AG04449 (cell line): ENCODE measurements at places on chromosomes 1 and 21.

GRCh38 chr1:226304291-226304955 lies 4.5 kb downstream of the LIN9 start:
- no peak for DNase-seq

GRCh38 chr1:46769028-46769740 lies 29.7 kb upstream of the CYP4B1 start:
- DNase-seq = no peak

- no peak for DNase-seq
Measured at GRCh38 chr1:243495442-243496186, 239.8 kb downstream of the SDCCAG8 start.

GRCh38 chr21:27257908-27258556 lies 291.1 kb upstream of the ADAMTS5 start:
- no peak for DNase-seq

DNA sequence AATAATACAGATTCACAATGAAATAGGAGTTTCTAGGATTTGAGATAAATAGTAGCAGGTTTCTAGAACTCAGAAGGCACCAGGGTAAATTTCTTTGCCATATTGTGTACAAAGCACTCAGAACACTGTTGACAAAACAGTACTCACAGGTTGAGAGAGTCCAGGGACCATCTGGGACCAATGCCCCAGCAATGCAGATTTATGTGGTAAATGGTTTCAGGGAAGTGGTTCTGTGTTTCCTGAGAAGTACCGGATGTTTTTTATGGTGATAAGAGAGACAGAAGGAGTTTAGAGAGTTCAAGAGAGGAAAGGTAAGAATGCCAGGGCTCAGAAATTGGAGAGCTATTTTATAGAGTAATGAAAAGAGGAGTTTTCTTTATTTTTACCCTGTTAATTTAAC lies 29.6 kb upstream of the DIPK1A start:
- DNase-seq = no peak

DNA sequence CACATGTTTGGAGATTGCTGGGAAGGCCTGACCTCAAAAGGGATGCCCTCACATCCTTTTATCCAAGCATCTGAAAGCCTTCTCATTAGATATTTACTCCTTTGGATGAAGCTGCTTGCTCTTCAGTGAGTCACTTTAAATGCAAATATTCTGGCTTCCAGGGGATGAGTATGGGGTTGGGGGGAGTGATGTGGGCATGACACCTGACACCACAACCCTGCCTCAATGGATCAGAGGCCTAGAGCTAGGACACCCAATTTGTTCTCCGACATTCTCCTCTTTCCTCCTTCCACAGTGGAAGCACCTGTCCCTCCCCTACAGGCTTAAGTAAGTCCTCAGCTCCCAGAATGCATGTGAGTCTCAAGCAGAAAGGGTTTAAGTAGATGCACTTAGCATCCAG lies 238.3 kb downstream of the OMA1 start:
- no peak for DNase-seq

GRCh38 chr1:169999331-169999741 lies 75.2 kb downstream of the KIFAP3 start:
- peak; percentile 84 for DNase-seq

DNA sequence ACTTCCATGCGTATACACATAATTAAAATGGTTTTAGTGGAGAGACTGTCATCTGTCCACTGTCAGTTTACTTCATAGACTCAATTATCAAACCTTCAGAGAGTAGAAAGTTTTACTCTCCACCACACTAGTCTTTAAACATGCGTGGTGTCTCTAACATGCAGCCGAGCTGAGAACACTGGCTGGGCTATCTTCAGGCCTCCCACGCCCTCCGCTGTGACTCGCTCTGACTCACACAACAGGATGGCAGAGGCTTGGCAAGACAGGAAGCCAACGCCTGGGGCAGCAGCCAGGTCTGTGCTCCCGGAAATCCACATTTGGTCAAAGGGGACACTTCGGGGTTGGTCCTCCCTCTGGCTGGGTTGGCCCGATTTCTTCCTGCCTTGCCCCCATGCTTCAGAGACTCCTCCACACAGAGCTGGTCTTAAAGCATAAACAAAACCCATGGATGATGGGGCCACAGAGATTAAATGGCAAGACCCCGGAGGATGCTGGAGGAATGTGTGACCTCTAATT lies 22.7 kb upstream of the IFNGR2 start:
- peak; percentile 89 for DNase-seq

GRCh38 chr1:40951943-40952743 lies 27.4 kb upstream of the CTPS1 start:
- no peak for DNase-seq

DNA sequence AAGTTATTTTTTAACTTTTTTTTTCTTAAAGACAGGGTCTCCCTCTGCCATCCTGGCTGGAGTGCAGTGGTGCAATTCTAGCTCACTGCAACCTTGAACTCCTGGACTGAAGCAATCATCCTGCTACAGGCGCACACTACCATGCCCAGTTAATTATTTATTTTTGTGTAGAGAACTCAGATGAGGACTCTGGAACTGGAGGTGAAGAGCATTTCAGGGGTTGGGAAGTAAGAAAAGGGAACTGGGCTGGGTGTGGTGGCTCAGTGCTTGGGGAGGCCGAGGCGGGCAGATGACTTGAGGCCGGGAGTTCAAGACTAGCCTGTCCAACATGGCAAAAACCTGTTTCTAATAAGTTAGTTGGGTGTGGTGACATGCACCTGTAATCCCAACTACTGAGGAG lies 28.9 kb downstream of the SLC35F3 start:
- DNase-seq = no peak

DNA sequence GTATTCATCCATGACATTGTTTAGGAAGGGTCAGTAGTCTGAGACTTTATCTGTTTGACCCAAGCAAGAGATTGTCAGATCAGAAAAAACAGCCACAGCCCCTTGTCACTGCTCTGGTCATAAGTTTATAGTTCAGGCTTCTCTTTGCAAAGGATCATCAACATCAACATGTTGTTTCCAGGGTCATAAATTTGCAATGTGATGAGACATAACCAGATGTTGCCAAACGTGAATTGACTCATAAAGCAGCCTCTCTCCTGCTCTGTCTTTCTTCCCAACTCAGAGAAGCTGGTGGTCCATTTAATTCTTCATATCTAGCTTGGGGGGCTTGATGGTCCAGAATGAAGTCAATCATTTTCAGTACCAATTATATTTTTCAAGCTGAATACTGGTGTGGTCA lies 507.2 kb upstream of the PBX1 start:
- no peak for DNase-seq

GRCh38 chr1:201183753-201184152 lies 6.9 kb upstream of the IGFN1 start:
- DNase-seq = no peak

DNA sequence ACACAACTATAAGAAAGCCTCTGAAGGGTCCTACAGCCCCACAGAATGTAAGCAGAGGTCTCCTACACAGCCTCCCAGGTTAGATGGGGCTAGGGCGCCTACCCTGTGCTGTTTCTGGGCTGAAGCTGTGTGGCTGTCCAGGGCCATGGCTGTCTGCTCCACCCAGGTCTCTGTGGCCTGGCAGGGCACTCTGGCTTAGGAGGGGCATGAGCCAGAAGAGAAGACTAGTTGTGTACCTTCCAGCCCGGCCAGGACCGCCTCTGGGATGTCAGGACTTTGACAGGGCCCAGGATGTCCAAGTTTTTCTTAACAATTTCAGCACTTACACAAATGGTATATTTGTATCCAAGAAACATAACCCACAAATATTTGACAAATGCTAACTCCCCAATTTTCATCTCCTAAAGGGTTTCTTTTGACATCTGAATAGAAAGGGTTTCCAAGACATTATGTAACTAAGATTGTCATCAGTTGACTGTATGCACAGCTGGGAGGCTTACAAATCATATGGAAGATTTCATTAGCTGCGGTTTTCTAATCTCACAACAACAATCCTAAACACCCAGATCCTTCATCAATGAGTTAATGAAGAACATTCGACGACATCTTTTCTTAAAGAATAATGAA lies 80.5 kb downstream of the HSF2BP start:
- DNase-seq = no peak

GRCh38 chr1:95640746-95641145 lies 406.7 kb downstream of the RWDD3 start:
- no peak for DNase-seq

DNA sequence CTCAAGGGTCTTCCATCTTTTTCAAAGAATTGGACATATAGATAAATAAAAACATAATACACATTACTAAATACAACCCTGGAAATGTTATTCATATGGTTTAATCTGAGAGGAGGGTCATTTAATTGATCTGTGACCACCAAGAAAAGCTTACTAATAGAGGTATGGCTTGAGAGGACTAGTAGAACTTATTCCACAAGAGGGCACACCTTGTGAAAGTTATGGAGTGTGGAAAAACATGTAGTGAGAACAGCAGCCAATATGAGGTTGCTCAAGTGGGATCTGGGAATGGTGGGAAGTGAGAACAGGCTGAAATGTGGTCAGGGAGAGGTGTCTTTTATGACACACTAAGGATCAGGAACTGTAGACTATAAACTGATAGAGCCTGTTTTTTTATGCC lies 973.5 kb upstream of the B3GALT2 start:
- DNase-seq = no peak

GRCh38 chr1:27036718-27037117 lies 24.1 kb upstream of the TENT5B start:
- no peak for DNase-seq

DNA sequence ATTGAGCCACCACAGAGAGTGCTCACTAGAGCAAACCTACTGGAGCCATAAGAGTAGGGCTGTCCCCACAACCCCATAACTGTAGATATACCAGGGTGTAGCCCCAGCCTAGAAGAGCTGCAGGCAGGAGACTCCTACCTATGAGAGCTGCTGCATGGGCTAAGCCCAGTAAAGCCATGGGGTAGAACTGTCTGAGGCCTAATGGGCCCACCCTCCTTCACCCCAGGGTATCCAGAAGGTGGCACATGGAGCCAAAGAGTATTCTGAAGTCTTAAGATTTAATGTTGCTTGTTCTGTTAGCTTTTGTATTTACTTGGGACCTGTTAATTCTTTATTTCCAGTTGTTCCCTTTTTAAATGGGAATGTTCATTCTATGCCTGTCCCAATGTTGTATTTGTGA lies 1193.7 kb upstream of the ADGRL2 start:
- DNase-seq = no peak

- no peak for DNase-seq
Measured at GRCh38 chr1:197967066-197967465, 49.9 kb downstream of the LHX9 start.
